ENCODE measurements at places on chromosomes 12 and 14.

- DNase-seq: no peak
Observed at GRCh38 chr14:24280797-24281460, 9.5 kb upstream of the RABGGTA start.

DNA sequence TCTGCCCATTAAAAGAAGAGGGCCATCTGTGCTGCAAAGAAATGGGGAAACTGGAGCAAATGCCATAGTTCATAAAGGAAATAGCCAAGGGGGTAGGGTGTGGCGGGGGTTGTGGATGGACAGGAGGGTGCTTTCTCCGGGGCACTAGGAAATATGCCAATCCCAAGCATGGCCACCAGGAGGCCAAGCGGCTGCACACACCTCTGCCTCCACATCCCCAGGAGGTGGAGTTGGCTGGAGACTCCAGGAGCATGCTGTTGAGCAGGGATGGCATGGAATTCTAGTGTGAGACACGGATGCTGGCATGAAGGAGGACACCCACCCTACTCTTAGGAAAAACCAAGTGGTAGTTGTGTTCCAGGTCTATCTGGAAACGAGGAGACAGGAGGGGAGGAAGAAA is 25.2 kb downstream of the NID2 start:
- DNase-seq: no peak

DNA sequence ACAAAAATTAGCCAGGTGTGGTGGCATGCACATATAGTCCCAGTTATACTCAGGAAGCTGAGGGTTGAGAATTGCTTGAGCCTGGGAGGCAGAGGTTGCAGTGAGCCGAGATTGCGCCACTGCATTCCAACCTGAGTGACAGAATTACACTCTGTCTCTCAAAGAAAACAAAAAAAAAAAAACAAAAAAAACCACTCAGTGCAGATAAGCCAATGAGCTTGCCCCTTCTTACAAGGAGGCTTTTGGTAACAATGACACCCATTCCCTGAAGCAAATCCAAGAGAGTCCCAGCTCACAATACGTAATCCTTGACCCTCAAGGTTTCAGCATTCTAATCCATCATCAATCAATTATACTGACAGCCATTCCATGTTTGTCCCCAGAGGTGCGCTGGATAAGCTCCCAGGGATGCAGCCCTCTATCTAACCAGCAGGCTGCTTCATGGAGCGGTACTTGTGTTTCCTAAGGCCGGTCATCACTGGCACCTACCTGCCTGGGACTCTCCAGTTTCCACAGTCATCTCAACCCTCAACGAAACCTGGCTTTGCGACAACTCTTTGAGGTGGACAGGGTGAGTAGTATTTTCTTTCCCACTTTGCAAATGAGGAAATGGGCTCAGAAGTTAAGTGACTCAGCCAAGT is 12.4 kb downstream of the GCN1 start:
- no peak for DNase-seq

- DNase-seq: no peak
Observed at GRCh38 chr12:127278351-127278750, 988.6 kb upstream of the TMEM132C start.

- no peak for DNase-seq
Observed at GRCh38 chr12:106358396-106359241, 1.1 kb downstream of the POLR3B start.

DNA sequence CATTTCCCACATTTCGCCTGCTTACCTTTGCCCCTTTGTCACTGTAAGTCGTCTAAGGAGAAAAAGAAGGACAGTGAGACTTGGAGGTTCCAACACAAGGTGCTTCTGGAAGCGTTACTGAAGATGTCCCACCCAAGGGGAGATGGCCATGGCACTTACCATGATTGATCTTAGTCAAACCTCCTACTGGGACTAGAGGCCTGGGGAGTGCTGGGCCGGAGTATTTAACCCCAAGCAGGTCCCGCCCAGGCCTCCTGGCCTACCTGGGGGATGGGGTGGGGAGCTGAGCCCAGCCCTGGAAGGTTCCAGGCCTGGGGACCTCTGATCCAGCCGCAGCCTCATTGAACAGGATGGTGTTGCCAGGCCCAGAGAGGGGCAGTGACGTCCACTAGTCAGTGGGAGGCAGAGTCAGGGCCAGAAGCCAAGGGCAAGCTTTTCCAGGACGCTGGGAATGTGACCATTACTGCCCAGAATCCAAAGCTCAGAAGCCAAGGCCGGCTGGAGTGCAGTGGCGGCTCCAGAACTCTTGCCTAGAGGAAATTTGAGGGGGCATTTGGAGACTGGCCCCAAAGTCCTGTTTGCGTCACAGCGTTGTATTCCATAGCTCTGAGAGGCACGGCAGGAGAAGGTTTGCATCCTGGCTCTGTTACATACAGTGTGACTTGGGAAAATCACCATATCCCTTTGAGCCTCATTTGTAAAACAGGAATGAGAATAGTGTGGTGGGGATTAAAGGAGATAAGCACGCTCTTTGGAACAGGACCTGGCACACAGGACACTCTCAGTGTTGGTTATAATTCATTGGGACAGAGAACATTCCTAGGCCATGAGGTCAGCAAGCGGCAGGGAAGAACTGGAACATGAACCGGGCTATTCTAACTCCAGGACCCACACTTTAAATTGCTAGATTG is at the start of gene HPD:
HPD (minus strand) TSS at position 198 of the 911 bp plus-strand sequence; CDS start at position 162, 36 bp downstream.
- no peak for DNase-seq

Measured in stimulated activated CD4-positive, alpha-beta T cell treated with anti-CD3 and anti-CD28 coated beads, Interleukin-2, amount 100 ng/mL, for 4 hours (primary cell).